T-helper 1 cell (primary cell): ENCODE measurements at places on chromosomes 7 and 10.

- DNase-seq, result no peak
Measured at GRCh38 chr7:31633894-31634494, 53.0 kb upstream of the PPP1R17 start.

- DNase-seq, result no peak
Measured at GRCh38 chr10:19412531-19412930, 363.9 kb downstream of the MALRD1 start.

GRCh38 chr7:17787257-17787656 lies 153.0 kb downstream of the SNX13 start:
- DNase-seq, result no peak

DNA sequence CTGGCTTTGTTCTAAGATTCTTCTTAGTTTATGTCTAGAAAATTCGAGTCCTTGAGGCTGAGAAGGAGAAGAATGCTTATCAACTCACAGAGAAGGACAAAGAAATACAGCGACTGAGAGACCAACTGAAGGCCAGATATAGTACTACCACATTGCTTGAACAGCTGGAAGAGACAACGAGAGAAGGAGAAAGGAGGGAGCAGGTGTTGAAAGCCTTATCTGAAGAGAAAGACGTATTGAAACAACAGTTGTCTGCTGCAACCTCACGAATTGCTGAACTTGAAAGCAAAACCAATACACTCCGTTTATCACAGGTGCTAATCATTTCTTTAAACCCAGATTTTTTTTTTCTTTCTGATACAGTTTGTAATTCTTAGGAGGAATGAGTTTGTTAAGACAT lies 6.7 kb downstream of the CEP55 start:
- no peak for DNase-seq

- DNase-seq, result no peak
Measured at GRCh38 chr7:106273009-106273668, 11.6 kb downstream of the NAMPT start.

- DNase-seq, result no peak
Measured at GRCh38 chr10:51696251-51696650, 3.1 kb downstream of the CSTF2T start.

- DNase-seq, result no peak
Measured at GRCh38 chr7:124411796-124412195, 353.8 kb downstream of the GPR37 start.

DNA sequence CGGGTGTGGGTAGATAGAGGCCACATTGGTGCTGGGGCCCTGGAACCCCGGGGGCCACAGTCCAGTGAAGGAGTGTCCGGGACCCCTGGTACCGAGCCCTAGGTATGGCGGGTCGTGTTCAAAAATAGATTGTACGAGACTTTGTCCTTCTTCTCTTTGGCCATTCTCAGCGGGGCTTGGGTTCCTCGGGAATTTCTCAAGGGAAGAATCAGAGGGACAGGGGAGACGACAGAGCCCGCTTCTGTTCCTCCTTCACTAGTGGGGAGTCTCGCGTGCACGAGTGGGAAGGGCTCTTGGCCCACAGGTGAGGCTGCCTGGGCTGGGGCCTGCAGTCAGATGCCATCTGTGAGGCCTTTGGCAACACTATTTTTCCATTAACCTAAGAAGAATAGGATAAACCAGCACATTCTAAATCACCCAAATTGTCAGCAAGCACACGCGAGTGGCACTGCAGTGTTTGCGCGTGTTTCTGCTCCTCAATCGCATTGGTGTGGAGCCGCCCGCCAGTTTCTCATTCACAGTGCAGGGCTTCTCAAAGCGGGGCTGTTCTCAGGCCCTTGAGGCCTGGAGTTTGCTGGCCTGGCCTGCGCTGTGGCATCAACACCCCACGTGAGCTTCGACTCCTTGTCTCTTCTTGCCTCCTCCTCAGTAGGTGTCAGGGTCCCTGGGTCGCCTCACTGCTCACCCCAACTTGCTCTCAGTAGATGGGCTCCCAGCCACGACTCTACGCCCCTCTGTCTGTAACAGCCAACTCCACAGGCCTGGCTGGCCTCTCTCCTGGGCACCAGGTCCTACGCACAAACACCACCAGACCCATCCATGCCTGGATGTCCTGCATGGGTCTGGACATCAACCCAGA lies 187.6 kb upstream of the SHH start:
- DNase-seq, result no peak

DNA sequence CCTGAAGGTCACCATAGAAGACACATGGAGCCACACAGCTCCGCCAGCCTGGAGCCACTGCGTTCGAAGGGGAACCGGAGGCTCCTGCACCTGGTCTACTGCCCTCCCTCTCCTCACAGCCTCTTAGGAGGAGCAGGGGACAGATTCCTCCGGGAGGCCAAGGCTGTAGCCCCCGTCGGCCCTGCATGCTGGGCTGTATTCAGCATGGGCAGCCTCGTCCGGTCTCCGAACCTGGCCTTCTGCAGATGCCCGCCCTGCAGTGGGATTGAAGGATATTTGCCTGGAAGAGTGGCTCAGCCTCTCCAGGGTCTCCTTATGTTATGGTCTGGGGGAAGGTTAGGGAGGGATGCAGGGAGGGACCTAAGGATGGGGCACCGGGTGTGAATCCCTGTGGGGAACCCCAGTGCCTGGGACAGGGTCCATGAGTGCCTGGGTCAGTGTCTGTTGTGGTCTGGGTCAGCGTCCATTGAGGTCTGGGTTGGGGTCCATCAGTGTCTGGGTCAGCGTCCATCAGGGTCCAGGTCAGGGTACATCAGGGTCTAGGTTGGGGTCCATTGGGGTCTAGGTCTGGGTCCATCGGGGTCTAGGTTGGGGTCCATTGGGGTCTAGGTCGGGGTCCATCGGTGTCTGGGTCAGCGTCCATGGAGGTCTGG lies 13.0 kb upstream of the SCART1 start:
- no peak for DNase-seq

GRCh38 chr10:123580426-123580825 lies 85.7 kb upstream of the GPR26 start:
- no peak for DNase-seq

DNA sequence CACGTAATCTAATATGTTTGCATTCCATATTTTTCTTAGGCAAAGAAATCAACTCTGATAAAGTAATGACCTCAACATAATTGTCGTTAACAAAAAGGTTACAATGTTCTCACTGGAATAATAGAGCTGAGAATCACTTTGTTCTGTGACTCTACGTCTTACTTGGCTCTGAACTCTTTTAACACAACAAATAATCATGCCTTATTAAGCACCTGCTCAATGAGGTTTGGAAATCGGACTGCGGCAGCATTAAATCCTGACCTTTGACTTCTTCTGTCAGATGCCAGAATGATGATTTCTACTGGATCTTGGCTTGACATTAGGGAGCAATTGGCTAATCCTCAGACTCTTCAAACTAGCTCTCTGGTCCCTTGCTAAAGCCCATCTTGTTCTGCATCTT lies 233.6 kb downstream of the SEMA3D start:
- no peak for DNase-seq
